MCF 10A (cell line): ENCODE measurements at places on chromosomes 11 and 22. TPM values are rescaled to one million over a fixed set of nuclear protein-coding genes. Genes with fewer than 3 reads are reported as not detected.

CCDC87 gene
- total RNA-seq: not detected in 2 replicates

TEX12 gene
- total RNA-seq: not detected in 2 replicates

CCDC88B gene
- total RNA-seq: 4.2 and 6.0 TPM in 2 replicates

BAIAP2L2 gene
- total RNA-seq: 3.6 and 7.1 TPM in 2 replicates

PLAAT5 gene
- total RNA-seq: not detected in 2 replicates

USP28 gene
- 15.8 and 17.2 TPM in 2 replicates for total RNA-seq

ENTHD1 gene
- not detected in 2 replicates for total RNA-seq

SYT8 gene
- total RNA-seq: 141 and 308 TPM in 2 replicates

FZD4 gene
- 0.34 and 0.35 TPM in 2 replicates for total RNA-seq

CARD18 gene
- not detected in 2 replicates for total RNA-seq

CLDN5 gene
- not detected in 2 replicates for total RNA-seq

AMBRA1 gene
- total RNA-seq: 19.6 and 28.5 TPM in 2 replicates

MFNG gene
- 0.56 and 1.2 TPM in 2 replicates for total RNA-seq

RCOR2 gene
- 0.15 TPM in 1 of 2 replicates, not detected in the other for total RNA-seq

SLC5A4 gene
- total RNA-seq: not detected in 2 replicates

EIF3D gene
- 258 and 306 TPM in 2 replicates for total RNA-seq

GSTT2B gene
- total RNA-seq: 15.6 and 22.7 TPM in 2 replicates

- DNase-seq: peak; percentile 27
Observed at GRCh38 chr11:65416841-65417701, 5.5 kb upstream of the NEAT1 start.

DNA sequence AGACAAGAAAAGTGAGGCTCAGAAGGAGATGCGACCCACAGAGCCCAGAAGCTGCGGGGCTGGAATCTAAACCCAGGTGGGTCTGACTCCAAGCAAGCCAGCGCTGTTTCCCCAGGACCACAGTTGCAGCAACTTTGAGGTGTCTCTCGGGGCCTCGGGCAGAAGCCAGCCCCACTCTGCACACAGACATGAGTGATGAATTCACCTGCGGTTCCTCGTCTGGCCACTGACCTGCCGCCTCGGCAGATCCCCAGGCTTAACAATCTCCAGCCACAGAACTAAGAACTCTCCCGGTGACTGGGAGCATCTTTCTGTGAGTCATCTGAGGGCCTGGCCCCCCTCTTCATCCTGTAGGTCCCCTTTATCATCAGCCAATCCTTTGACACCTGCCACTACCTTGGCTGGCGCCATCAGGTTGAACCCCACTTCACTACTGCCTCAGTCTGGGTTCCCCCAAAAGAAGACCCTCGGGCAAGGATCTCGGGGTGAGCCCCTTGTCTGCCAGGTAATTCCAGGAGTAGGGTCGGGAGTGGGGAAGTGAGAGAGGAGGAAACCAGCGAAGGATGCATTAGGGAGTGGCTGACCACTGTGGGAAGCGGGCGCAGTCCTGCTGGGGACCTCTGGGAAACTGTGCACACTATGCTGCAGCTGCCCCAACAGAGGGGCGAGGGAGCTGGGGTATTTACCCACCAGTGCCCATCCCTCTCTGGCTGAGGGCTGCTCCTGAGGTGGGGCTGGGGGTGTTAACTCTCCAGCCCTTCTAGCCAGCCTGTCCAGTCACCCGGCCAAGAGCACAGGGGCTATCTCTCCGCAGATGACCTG is 33.0 kb upstream of the MN1 start:
- no peak for DNase-seq

GRCh38 chr11:10294290-10294953 is 403 bp upstream of the SBF2 start:
- peak; percentile 75 for DNase-seq

DNA sequence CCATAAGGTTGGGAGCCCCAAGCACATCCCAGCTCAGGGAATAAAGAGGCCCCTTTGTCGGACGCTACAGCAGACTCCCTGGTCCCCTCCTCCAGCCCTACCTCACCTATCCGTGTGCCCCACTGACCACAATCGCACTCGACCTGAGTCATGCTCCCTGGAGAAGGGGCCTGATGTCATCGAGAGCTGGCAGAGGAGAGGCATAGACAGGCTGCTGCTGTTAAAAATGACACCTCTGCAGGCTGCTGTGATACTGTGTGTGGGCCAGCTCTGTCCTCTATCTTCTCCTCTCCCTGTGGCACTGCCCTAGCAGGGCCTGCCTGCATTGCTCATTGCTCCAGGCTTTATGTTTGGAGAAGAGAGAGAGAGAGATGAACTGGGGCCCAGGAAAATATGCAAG is 123.4 kb upstream of the SYT13 start:
- DNase-seq: peak; percentile 26

DNA sequence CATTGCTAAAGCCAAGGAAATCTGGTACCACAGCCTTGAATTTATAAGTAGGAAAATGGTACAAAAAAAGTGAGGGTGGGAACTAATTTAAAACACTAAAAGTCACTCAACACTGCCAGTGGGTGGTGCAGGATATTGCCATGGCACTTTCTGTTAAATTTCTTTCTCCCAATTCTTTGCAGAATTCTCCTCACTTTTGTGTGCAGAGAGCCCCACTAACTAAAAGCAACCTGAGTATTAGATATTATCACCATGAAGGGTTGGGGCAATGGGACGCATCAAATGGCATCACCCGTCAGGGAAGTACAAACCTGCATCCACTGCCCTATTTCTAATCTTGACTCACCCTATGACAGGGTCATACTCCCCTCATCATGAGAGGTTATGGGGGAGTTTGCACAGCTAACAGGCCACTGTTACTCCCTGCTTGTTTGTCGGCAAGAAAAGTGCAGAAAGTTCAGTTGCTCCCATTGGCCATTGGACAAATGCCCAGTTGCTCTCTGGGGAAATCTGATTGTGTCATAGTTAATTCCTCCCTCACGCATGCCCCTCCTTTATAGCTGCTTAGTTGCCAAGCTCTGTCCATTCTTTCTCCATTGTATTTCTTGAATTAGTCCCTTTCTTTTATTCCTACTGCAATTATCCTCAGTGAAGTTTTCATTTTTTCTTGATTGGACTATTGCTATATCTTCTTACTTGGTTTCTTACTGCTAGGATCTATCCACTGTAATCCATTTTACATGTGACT is 93.8 kb upstream of the BLID start:
- DNase-seq: peak; percentile 95

DNA sequence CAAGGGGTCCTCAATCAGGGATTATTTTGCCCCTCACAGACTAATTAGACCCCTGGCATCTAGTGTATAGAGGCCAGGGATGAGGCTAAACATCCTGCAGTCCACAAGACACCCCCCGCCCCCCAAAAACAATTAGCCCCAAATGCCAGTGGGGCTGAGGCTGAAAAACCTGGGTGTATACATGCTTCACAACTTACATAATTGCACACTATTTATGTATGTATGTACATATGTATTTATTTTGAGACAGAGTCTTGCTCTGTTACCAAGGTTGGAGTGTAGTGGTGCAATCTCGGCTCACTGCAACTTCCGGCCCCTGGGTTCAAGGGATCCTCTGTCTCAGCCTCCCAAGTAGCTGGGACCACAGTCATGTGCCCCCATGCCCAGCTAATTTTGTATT is 28.8 kb upstream of the SHANK2 start:
- DNase-seq: no peak

GRCh38 chr22:42792453-42792908 is 64.6 kb downstream of the ARFGAP3 start:
- no peak for DNase-seq

DNA sequence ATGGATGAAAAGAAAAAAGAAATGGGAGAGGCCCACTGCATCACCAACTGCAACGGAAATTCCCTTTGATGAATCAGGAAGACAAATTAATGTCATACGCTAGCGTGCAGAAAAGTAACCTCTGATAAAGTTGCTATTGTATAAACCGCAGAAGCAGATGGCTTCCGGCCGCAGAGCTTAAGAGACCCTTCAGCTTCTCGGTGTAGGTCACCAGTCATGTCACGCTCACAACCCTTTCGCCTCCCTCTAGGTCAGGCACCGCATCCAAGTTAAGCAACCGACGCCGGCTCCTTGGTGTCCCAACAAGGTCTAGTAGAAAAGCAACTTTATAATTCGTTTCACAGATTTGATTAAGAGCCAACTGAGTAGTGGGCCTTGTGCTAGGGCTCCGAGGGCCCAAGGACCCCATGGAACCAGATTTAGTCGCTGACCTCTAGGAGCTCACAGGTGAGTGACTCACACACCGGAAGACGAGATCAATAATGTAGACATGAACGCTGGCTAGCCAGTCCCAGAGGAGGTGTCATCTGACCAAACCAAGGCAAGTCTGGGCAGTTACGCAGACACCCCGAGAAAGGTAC is 1.2 kb upstream of the ZFP91 start:
- DNase-seq: no peak

- DNase-seq: no peak
Observed at GRCh38 chr11:82586581-82586980, 147.1 kb downstream of the FAM181B start.

DNA sequence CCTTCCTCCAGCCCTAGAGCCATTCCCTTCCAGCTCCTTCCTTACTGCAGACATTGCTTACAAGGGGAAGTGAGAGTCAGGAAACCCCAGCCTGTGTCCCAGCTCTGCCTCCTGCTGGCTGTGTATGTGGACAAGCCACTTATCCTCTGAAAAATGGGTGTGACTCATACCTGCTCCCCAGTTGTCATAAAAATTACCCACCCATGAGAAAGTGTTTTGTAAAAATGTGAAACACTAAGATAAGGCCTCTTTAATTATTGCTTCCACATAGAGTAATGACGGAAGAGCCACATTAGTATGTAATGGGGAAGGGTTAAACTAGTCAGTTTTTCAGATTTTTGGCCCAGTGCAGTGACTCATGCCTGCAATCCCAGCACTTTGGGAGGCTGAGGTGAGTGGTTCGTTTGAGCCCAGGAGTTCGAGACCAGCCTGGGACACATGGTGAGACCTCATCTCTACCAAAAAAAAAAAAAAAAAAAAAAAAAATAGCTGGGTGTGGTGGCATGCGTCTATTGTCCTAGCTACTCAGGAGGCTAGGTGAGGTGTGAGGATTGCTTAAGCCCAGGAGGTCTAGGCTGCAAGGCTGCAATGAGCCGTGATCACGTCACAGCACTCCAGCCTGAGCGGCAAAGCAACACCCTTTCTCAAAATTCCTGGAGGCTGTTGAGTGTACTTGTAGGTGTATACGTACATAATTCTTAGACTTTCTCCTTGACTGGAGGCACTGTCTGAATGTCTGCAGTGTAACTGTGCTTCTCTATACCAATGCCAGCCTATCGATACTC is 84.9 kb downstream of the CTTN start:
- DNase-seq: peak; percentile 69

DNA sequence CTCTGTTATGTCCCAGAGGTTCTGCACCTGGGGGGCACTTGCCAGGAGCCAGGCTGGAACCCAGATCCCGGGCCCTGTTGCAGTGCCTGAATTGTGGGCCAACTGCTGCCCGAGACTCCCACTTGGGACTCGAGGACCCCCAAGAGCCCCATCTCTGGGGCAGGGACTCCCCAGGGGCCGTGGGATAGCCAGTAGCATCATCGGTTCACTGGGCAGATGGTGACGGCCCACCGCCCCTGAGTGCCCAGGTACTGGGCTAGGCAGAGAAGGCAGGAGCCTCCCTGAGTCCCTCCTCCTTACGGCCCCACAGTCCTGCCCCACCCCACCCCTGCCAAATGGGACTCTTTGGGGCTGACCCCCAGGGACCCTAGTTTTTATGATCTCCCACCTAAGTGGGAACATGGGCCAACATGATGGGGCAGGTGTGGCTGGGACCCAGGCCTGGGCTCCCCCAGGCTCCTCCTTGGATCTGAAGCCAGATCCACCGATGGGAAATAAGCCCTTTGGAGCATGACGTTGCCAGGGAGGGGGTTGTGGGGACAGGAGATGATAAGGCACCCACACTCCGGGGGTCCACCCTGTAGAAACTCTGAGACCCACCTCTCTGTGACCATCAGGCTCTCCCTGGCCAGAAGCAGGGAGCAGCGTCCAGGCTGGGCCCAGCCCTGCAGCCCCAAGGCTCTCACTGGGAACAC is 94.5 kb upstream of the FGF3 start:
- no peak for DNase-seq

- DNase-seq: no peak
Observed at GRCh38 chr11:45673441-45673840, 8.0 kb upstream of the CHST1 start.

GRCh38 chr11:44024977-44025376 is 22.8 kb upstream of the ACCSL start:
- DNase-seq: no peak

DNA sequence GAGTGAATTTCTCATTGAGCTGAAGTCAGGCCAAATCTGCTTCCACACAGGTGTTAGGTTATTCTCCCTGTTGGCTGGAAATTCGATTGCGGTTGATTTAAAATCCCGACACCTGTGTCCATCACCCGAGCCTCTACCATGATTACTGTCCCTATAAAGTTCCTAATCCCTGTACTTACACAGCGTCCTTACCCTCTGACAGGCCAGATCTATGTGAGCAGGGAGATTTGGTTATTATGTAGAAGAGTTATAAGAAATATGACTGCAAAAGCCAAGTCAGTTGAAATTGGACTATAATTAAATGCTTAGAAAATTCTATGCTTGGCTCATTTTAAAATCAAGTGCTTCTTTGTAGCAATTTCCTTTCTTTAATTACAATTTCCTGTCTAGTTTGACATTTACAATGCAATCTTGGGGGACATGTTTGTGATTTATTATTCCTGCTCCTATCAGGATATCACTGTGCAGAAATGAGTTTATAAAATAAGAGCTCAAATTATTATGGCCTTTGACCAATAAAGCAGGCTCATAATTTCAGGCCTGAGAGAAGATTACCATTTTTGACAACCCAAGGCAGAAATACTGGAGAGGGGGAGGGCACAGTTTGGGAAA is 32.5 kb upstream of the LMO1 start:
- DNase-seq: no peak

DNA sequence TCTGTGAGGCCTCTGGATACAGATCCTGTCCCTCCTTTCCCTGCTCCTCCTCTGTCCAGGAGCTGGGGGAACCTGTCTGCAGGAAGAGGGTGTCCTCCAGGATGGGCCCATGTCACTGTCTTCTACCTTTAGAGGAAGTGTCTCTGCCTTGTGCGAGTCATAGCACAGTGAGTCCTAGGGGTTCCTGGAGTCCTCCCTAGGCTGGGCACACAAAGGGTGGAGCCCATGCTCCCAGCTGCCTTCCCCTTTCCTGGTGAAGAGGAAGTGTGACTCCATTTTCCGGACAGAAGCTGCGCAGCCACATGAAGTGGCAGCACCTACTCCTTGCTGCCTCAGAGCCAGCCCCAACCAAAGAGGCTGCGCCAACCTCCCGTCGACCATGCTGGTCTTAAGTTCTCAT is 112.2 kb downstream of the CTTN start:
- DNase-seq: no peak

GRCh38 chr11:72595292-72595684 is 78.9 kb downstream of the PDE2A start:
- DNase-seq: no peak

GRCh38 chr11:74949753-74950137 is 679 bp downstream of the SPCS2 start:
- no peak for DNase-seq

GRCh38 chr22:27394806-27395404 is 406.7 kb downstream of the MN1 start:
- DNase-seq: no peak

GRCh38 chr11:15627560-15627959 is 512.8 kb downstream of the INSC start:
- DNase-seq: peak; percentile 7

- no peak for DNase-seq
Observed at GRCh38 chr11:82842019-82842418, 58.2 kb downstream of the PRCP start.

GRCh38 chr11:74010306-74011300 is 1.7 kb upstream of the UCP3 start:
- no peak for DNase-seq
